ENCODE measurements at places on chromosomes 3 and 15.

DNA sequence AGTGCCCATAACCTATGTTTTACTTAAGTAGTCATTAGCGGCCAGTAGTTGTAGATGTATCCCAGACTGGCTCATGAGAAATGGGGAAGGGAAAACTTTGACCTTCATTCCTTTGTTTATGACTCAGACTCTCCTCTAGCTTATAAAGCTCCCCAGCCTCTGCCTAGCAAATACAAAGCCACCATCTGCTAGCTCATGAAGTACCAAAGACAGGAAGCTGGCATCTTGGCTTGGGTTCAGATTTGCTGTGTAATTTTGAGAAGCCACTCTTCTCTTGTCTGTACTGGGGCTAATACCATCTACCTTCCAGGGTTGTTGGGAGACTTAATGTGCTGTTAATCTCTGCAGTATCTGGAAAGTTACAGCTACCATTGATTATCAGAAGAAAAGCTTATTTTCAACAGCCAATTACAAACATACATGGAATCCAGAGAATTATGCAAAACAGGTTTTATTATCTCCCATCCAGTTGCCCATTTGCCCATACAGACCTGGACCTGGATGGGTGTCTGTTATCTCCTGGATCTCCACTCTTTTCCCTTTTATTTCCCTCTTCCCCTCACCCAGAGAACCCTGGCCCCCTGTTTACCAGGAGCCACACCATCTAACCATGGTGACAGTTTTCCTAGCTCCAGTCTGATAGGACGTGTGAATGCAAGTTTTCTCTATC lies 153.8 kb downstream of the SEMA6D start:
- no peak for DNase-seq

DNA sequence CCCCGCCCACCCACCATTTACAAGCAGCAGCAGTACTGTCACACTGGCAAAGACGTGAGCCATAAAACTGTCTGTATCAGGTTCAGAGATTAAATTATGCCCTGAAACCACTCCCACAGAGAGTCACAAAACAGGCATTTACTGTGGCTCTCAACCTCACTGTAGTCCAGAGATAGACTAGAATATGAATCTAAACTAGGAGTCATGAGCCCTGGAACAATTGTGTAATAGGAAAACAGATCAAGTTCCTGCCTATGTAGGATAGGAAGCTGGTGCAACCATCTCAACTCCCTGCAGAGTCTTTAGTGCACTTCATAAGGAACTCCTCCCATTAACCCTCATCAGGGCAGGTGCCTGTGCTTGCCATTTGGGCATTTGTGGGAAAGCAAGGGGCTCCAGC lies 61.7 kb downstream of the FAM227B start:
- DNase-seq: no peak

- DNase-seq: no peak
Observed at GRCh38 chr3:157166561-157166960, 6.6 kb upstream of the CCNL1 start.

DNA sequence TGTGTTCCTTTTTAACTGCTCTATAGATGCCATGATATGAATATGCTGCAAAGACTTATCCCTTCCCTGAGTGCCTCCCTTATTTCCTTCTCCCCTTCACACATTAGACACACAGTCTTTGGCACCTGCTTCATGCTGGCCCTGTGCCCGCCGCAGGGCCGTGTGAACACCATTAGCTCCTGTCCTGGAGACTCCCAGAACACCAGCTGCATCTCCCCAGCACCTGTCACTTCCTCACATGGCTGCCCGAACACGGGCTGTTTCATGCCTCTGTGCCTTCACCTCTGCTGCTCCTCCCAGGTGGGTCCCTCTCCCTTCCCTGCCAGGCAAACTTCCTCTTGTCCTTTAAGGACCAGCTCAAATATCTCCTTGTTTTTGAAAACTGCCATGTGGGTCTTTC lies 40.5 kb upstream of the SEC13 start:
- DNase-seq: no peak

DNA sequence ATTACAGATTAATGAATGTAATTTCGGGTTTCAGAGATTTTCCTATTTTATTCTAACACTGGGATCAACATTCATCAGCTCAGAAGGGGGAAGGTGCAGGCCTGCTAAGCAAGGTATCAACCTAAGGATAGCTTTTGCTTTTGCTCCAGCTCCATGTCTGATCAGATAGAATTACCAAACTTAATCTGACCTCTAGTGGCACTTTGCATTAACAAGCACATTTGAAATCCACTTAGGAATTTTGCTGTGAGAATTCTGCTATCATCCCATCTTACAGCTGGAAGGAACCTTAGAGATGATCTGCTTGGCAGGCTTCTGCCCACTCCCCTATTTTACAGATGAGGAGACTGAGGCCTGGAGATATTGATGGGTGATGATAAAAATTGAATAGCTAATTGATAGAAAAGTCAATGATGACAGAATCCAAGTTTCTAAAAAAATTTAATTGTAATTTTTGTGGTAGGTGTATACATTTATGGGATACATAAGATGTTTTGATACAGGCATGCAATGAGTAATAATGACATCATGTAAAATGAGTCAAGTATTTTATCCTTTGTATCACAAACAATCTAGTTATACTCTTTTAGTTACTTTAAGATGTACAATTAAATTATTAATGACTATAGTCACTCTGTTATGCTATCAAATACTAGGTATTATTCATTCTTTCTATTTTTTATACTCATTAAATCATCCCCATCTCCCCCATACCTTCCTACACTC lies 209.2 kb upstream of the ZPLD1 start:
- DNase-seq: peak; percentile 47

- DNase-seq: no peak
Observed at GRCh38 chr3:133734305-133734704, 11.9 kb upstream of the TF start.

DNA sequence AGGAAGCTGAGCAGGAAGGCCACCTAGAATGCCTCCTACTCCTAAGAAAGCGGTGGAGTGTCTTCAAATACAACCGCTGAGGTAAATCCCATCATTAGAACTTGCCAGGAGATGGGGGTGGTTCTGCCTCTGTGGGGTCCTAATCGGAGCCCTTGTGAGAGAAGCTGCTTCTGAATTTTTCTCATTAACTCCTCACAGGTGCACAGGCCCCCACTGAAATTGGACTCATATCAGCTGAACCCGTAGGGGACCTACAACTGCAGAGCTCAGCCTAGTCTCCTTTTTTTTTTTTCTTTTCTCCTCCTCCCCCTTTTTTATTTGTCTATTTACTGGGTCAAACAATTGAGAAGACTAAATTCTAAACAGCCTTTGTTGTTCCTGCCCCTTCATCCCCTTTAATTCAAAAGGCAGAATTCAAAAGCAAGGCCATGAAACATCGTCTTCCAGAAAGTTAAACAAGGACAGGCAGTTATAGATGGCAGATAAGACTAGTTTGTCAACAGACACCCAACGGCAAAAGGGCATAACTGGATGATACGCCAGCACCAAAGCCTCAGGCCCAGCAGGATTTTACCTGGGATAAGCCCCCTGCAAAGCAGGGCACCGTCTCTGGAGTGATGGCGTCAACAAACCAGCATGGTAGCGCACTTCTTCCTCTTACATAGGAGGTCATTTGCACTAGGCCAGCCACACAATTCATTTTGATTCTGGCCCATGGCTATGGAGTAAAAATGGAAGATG lies 213.7 kb upstream of the HES1 start:
- no peak for DNase-seq

DNA sequence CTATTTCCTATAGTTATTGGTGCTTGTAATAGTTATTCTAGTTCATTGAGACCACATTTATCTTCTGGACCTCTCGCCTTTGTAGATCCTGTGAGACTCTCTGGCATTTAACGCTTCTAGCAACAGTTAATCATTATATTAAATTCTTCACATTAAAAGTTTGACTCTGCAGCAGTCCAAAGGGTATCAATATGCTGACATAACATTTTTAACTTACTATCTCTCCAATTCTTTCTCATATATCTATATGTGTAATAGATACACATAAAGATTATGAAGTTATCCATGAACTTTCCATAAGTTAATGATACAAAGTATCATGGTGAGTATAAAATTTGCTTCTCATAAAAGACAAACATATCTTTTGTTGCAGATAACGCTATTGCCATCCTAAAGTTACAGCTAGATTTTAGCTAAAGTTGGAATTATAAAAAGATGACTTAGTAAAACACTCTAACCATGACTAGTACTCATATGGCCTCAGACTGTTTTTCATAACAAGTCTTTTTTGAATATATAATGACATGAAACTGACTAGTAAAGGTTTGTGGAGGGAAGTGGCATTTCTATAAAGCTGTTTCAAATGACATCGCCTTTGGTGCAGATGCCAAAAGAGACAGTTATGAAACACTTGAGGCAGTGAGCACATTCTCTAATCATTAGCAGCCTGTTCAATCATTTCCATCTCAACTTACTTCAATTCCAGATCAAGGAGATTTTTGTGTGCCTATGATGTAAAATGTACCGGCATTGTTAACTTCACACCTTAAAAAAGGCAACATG lies 379.3 kb upstream of the CBLB start:
- no peak for DNase-seq

GRCh38 chr3:195082811-195083210 lies 188.1 kb downstream of the XXYLT1 start:
- no peak for DNase-seq

- DNase-seq: no peak
Observed at GRCh38 chr3:109926376-109926775, 589.0 kb upstream of the DPPA4 start.

DNA sequence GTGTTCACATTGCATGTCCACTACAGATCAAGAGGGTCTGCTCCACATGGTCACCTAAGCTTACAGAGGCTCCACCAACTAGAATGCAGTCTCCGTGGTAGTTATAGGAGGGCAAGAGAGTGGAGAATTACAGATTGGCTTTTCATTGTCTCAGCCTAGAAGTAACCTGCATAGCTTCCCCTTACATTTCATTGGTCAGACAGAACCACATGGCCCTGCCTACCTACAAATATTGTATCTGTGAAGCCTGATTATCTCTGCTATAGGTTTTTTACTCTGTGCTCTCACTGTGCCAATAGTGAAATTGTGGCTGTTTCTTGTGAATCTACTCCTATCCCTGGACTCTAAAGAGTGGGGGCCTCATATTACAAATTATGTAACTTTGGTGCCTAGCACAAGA lies 2.5 kb upstream of the TLNRD1 start:
- no peak for DNase-seq

DNA sequence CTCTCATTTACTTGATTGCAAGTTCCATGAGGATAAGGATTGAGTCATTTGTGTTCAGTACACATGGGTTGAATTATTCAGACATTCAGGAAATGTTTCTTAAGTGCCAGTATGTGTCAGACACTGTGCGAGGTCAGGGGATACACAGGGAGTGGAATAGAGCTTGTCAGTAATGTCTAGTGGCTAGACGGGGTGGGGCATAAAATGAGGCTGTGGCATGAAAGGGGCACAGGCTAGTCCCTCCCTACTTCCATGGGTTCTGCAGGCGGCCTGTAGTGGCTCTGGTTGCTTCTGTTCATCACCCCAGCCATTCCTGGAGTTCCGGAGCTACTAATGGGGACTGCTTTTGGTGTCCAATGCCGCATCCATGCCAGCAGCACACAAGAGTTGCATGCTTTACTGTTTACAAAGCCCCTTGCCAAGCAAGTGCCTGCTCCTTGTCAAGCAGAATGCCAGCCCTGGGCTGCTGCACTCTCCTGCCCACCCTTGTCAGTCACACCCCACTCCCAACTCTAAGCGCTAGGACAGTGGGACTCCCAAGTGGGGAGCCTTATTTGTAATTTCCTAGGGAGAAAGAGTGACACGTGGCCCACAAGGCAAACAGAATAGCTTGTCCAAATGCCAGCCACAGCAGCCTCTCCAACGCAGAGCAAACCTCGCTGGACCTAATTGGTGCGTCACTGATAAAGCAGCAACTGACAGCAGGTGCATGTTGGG lies 70.8 kb downstream of the RAB11A start:
- no peak for DNase-seq

- no peak for DNase-seq
Observed at GRCh38 chr3:192409838-192410683, 317.3 kb downstream of the FGF12 start.

DNA sequence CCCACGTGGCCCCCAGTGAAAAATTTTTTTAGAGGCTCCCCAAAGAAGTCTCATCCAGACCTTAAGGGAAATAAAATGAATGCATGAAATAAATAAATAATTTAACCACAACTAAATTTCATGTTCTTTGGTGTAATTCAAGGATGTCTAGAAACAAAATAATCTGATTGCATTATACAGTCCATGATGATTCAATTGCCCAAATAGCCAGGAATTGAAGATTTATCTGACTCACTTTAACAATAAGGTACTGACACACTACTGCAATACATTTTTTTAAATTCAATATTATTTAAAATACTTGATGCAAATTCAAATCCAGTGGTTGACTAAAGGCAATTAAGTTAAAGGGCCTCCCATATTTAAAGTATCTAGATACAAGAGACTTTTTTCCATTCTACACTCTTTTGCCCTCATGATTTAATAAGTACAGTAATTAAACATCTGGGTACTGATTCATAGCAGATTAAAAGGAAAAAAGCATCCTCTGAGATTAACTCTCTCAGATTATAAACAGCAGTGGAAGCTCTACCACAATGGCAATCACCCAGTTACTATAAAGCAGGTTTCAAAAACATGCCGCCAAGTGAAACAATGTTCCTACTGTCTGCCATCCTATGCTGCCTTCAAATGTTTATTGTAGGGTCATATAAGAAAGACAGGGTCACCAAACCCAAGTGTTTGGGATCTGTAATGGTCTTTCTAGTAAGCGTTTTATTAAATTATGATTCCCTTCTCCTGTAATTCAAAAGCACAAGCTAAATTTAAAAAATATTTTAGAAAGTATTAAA lies 9.9 kb downstream of the UQCC5 start:
- no peak for DNase-seq

GRCh38 chr3:196197524-196197923 lies 13.7 kb downstream of the ZDHHC19 start:
- DNase-seq: no peak

DNA sequence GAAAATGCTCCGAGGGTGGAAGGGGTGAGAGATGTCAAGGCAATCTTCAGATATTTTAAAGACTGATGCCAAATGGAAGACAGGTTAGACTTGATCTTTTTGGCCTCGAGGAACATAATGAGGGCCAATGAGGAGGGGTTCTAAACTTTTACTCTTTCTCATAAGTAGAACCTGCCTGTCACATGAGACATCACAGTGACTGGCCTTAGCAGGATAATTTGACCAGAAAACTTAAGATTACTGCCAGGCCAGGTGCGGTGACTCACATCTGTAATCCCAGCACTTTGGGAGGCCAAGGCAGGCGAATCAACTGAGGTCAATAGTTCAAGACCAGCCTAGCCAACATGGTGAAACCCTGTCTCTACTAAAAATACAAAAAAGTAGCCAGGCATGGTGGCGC lies 12.2 kb downstream of the TM4SF4 start:
- DNase-seq: no peak
